NCI-H1092 (cell line): ENCODE measurements at places on chromosomes 12 and 14.

GRCh38 chr12:20950248-20950647, 139.7 kb downstream of the SLCO1B3 start:
- no peak for DNase-seq

DNA sequence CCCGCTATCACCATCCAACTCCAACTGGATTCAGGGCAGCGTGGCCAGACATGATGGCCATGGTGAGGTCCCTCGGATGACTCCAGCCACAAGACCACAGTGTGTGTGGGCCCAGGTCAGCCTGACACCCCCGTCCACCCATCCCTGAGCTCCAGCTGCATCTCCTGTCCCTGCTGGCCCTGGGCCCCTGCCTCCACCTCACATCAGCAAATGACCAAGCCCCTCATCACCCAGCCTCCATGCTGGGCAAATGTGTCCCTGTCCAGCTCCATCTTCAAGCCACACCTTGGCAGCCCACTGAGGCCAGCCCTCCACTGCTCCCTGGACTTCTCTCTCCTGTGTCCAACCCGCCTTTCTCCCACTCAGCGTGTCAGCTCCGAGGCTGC, 3.2 kb downstream of the GPR132 start:
- no peak for DNase-seq

- no peak for DNase-seq
These were observed 366.7 kb downstream of the GALC start for GRCh38 chr14:87626266-87626665.

DNA sequence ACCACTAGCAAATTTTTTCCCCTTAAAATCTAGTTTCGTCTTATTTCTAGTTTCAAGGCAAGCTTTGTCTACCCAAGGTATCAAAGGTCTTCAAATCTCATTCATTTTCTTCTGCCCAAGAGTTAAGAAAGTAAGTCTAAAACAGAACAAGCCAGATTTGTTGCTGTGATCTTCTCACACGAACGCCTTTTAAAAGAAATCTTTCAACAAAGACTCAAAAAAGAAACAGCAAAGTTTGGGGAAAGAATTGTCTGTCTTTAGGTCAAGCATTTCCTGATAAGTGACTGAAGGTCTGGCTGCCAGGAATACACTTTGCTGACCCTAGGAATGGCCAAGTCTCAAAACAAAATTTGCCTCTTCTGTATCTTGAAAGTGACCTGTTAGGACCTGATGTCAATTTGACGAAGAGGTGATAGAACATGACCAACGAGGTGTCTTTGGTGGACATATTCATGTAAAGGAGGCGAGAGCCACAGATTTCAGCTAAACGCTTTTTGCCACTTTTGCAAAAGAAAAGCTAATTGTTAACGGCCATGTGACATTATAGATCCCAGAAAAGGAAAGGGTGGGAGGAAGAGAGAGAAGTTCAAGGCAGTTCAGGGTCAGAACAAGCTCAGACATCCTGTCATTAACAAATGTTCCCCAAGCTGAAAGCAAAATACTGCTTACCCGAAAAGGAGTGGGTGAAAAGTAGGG, 1.7 kb downstream of the CDK17 start:
- no peak for DNase-seq

- no peak for DNase-seq
These were observed 27.9 kb downstream of the BORCS5 start for GRCh38 chr12:12384571-12385340.

GRCh38 chr12:45509621-45510020, 219.9 kb upstream of the ARID2 start:
- no peak for DNase-seq

DNA sequence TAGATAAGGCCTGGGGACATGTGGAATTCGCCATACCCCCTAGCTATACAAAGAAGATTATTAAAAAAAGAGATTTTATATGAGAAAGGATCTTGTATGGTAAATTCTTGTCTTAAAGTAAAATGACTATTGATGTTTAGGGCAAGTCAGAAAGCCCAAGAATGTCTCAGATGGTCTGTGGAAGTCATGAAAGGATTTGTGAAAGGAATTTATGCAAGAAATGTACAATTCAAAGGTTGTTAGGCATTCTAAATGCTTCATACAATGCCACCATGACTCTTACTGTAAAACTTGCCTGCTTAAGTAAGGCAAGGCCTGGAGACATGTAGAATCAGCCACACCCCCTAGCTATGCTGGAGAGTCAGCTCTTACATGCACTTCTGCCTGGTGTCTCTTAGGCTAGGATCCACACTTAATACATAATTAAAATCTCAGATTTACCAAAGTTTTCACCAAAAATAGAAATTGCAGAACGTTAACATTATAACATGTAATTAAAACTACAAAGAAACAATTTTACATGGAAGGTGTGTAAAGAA, 8.9 kb upstream of the ETNK1 start:
- no peak for DNase-seq

- no peak for DNase-seq
These were observed 59.7 kb downstream of the FUT8 start for GRCh38 chr14:65472189-65472588.

- DNase-seq = peak; percentile 21
These were observed 1.7 kb upstream of the FGD4 start for GRCh38 chr12:32397696-32398095.

DNA sequence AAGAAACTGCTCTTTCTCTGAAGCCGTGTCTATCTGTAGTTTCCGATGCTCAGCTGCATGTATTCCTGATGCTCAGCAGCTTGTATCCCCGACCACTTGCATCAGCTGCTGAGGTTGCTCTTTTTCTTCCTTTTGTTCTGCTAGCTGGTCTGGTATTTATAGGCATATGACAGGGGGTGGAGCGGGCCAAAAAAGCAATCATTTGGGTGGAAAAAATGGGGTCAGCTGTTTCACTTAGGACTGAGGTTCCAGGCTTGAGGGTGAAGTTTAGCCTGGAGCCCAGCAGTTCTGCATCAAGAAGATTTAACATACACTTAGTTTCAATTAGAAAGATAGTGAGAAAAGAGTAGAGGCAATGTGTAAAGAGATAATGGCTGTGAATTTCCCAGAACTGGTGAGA, 23.6 kb upstream of the AMN1 start:
- DNase-seq = no peak

DNA sequence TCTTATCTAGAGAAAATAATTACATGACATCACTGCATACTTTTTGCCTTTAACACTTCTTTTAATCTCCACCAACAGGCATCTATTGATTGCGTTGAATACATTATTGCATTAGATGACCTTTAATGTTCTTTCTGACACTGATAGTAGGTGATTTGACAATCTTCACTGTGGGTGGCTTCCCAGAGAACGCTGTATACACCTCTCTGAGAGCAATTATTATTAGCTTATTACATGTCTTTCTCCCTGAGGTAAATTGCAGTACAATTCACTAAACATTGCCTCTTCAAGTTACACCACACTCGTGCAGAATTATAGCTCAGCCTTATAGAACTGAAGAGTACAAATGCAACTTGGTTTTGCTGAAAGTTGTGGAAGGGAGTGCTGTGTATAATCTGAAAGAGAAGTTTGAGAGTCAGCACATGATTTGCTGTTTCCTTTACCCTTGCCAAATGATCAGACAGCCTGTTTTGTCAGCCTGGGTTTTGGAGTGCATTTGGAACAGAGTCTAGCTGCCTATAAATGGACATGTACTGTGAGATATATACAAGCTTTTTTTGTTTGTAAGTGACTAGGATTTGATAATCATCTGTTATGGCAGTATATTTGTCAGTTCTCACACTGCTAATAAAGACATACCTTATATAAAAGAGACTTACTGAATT, 369.2 kb downstream of the CCER1 start:
- DNase-seq = no peak

GRCh38 chr14:24688030-24688658, 54.2 kb upstream of the GZMB start:
- DNase-seq = no peak

DNA sequence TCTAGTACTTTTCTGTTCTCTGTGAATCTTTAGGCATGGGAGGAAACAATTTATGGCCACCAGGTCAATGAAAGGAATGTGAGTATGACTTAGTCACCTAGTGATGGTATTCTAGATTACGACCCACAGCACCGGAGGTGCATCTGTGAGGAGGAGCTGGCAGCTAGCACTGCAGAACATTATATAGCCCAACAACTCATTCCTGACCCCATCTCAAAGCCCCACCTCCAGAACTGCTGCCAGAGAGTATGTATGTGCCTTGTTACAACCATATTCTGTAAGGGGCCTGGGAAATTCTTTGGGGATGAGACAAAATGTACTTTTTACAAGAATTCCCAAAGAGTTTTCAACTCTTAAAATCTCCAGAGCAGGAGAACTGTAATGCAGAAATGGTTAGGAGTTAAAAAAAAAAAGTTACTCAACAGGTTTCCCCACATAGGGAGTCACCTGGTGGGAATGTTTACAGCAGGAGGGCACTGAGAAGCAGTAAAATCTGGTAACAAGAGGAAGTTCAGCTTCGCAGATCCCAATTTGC, 34.9 kb upstream of the CERS5 start:
- no peak for DNase-seq

- no peak for DNase-seq
These were observed 32.5 kb downstream of the MPHOSPH9 start for GRCh38 chr12:123200414-123200813.

GRCh38 chr14:26694521-26694920, 96.7 kb upstream of the NOVA1 start:
- DNase-seq = no peak

- no peak for DNase-seq
These were observed 155.2 kb downstream of the TGFB3 start for GRCh38 chr14:75826599-75826998.

- DNase-seq = no peak
These were observed 25.9 kb upstream of the BMP4 start for GRCh38 chr14:53982546-53982945.

- DNase-seq = no peak
These were observed 154.5 kb upstream of the TBX3 start for GRCh38 chr12:114838480-114838879.

GRCh38 chr12:6921539-6921938, 6.2 kb upstream of the ATN1 start:
- no peak for DNase-seq

DNA sequence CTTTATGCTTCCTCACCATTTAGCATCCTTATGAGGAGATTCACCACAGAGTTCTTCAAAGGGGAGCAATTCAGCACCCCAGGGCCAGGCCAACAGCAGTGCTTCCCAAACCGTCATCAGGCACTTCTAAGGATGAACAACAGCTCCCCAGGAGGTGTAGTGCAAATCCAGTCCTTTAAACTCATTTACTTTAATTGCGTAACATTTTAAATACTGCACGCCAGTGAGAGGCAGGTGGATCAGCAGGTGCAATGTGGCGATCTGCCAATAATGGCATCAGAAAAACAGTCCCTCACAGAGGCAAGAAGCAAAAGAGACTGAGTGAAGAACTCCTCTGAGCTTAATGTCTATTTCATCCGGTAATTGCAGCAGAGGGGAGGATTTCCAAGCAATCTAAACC, 770.9 kb upstream of the FOXG1 start:
- peak; percentile 96 for DNase-seq

DNA sequence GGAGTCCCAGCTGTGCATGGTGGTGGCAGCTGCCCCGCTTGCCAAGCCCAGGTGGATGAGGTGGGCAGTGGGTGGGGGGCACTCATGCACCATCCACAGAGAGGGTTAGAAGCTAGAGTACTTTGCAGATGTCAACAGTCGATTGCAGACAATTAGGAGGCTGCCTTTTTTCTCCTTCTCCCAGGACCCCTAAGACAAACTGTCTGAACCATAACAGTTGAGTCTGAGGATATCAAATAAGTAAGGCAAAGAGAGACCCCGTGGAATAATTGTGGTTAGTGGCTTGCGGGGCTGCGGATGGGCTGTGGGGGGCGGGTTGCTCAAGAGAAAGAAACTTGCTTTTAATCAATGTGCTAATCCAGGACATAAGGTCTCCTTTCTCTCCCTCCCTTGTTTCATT, 926.2 kb downstream of the VRK1 start:
- DNase-seq = no peak

DNA sequence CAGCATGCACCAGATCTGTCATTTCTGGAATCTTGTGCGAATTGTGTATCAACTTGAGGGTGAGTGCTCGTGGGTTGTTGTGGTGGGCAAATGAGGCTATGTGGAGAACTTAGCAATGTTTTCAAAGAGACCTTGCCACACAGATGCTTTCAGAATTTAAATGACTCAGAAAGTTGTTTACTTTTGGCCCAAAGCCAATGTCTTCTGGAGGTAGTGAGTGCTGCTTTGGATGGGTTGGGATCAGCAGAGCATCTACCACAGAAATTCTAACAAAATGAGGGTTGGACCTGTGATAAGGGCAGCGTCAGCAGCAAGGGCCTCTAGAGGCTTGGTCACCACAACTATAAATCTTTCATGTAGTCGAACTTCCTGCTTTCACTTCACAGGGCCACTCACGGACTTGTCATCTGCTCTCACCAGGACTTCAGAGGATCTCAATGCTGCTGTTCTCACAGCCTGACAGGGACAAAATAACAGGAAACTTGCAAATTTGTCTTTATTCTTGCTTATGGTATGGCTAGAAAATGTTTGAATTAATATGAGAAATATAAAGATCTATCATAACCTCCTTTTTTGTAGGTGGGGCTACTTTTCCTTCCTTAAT, 111.4 kb downstream of the DACT1 start:
- no peak for DNase-seq

- no peak for DNase-seq
These were observed 46.7 kb downstream of the ERH start for GRCh38 chr14:69351385-69351784.

- DNase-seq = no peak
These were observed 64.5 kb downstream of the DAAM1 start for GRCh38 chr14:59252772-59253500.

DNA sequence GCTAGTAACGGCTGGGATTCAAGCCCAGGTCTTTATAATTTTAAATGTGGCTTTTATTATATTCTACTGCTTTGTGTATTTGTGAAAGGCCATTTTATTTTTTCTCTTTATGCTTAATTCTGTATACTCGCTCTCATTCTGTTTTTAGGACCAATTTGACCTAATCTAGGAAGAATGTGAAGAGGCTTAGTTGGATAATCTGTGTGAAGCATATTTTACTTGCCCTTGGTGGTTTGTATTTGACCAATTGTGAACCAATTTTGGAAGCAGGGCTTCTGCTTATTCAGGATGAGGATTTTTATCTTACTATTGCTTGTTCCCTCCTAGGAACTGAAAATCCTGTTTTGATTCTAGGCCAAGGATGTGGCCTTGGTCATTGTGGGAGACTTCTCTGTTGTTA, 113.1 kb downstream of the TTC6 start:
- no peak for DNase-seq

DNA sequence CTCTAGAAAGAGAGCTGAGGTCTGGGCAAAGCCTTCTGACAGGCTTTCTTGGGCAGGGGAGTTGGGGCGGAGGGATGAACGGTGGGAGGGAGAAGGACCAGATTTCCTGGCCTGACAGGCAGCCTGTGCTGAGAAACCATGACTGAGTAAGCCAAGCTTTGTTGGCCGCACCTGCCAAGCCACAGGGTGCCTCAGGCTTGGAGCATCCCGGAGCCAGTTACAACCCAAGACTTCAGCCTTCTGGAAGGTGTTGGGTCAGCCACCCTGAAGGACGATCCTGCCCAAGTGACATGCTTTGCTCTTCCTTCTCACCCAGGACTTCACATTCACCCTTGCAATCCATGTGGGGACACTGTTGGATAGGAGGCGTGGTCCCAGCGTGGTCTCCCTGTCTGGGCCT, 21.0 kb upstream of the AQP2 start:
- no peak for DNase-seq

GRCh38 chr12:32501835-32502333, 102.5 kb downstream of the FGD4 start:
- DNase-seq = peak; percentile 70
